ENCODE measurements at places on chromosomes 1 and 21.

GRCh38 chr1:176177764-176178163 is 29.3 kb downstream of the COP1 start:
- DNase-seq, result no peak

GRCh38 chr1:2163205-2163604 is 31.4 kb downstream of the FAAP20 start:
- no peak for DNase-seq

GRCh38 chr1:65235867-65236805 is 73.2 kb upstream of the DNAJC6 start:
- DNase-seq, result no peak

GRCh38 chr21:42384156-42384945 is 11.5 kb downstream of the TMPRSS3 start:
- no peak for DNase-seq

DNA sequence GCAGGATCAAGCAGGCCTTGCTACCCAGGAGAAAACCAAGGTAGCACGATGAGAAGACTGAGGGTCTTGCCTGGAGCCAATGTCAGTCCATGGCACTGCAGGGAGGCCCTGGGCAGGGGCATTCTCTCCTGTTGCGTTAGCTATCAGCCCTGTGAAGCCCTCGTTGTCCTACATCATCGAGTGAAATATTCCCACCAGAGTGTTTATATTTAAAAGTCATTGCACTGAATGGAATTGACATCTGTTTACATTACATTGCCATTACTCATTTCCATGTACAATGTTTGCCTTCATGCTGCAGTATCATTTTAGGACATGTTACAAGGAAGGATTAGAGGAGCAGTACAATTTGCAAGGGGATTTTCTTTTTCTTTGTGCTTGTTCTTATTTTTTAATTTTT is 243.9 kb downstream of the KAZN start:
- DNase-seq, result no peak

DNA sequence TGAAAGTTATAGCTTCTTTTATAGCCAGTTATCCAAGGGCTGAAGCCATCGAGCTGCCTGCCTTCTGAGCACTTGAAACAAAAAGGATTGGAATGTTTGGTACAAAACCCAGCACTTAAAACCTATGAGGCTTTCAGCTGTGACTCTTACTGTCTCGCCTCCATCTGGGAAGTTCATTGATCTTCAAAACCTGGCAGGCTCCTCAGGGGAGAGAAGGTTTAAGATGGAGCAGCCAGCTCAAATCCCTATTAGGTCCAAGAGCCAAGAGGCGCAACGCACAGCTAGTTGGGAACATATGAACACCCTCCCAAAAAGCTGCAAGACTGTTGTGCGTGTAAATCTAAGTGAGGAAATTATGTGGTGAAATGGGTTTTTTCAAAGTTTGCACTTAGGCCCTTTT is 33.4 kb downstream of the BACE2 start:
- no peak for DNase-seq

DNA sequence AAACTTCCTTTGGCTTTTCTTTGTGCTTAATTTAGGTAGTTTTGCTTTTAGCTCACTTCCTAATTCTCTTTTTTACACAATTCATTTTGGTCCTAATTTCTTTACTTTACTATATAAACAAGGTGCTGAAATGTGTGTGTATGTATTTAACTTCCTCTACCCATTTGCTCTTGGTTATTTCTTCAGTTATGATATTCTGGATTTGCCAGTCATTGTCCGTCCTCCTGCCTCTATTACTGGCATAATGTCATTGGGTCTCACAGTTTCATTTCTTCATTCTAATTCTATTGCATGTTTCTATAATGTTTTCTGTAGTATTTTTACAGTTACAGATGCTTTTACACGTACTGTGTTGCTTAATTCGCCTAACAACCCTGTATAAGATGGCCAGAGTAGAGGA is 96.2 kb downstream of the ZMYM4 start:
- DNase-seq, result no peak

DNA sequence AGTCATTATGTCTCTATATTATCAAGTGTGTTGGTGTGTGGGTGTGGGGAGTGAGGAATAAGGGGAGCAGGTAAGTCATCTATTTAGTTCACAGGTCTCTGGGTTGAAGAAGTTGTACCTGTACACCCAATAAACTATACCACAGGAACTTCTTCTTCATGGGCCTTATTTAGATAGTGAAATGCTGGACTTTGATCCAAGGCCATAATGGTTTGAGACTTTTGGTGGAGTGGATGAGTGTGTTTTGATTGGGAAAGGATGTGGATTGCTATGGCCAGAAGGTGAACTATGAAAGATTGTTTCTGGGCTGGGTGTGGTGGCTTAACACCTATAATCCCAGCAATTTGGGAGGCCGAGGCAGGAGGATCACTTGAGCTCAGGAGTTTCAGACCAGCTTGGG is 7.0 kb upstream of the ZMYM6 start:
- no peak for DNase-seq

Measured in NCI-H2171 (cell line).